ENCODE measurements at places on chromosomes 16 and 17.
A peak's percentile ranks its signal among the peaks of the same experiment; 100 is the strongest.

DNA sequence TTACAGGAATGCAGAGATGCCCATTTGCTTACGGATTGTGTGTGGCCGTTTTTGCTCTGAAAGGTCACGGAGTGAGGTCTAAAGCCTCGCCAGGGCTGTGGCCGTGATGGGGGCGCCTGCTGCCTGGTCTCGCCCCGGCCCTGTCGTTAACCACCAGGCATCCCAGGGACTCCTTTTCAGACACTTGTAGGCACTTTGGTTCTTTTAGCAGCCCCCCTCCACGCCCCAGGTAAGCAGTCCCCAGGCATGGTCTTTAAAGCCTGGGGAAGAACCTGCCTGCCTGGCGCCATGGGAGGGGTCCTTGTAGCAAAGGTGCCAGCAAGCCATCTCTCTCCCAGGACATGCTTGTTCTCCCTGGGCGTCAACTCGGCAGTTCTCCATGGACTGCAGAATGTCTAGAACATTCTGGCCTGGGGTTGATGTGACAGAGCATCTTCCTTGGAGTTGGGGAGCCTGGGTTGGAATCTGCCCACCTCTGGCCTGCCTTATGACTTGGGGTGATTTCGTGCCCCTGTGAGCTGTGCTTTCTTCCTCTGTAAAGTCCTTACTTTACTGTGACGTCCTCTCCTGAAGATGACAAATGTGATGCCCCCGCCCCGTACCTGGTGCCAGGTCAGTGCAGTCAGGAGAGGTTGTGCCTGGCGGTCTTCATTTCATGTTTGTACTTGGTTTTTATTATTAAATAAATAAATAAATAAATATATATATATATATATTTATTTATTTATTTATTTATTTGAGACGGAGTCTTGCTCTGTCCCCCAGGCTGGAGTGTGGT is 5.4 kb downstream of the KCTD5 start:
- DNase-seq = no peak

DNA sequence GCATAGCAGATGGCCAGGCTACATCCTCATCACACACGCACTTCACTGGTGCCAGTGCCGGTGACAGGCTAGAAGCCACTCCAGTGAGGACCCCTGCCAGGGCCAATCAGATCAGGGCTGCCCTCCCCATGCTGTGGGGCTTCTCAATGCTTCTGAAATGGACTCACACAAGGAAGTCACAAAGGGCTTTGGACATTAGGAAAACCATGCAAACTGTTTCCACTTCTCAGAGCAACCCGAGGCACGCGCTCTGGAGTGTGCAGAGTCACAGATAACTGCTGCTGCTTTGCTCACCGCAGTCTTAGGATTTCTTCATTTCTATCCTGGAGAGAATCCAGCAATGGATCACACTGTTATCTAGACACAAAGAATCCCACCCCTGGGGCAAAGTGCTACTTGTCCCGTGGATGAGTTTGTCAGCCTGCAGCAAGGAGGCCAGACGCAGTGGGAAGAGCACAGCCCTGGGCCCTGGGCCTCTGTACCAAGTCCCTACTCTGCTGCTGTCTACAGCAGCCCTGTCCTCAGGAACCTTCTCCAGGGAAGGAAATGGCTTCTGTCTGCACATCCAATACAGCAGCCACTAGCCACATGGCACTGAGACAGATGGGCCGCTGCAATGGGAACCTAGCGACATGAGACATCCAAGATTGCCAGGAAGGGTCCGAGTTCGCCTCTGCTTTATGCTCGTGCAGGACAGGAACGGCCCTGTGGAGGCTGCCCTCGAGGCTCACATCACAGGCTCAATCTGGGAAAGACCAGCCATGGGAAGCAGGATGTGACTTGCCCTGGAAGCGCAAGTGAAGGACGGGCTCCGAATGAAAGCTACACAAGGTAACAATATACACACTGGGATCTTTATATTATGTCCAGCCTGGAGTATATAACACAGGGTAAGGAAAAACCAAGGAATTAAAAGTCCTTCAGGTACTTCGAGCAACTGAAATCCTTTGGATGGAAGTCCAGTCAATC is 169.3 kb downstream of the ZFHX3 start:
- no peak for DNase-seq

- DNase-seq = no peak
These were observed 1.2 kb downstream of the SCPEP1 start for GRCh38 chr17:56979091-56979480.

DNA sequence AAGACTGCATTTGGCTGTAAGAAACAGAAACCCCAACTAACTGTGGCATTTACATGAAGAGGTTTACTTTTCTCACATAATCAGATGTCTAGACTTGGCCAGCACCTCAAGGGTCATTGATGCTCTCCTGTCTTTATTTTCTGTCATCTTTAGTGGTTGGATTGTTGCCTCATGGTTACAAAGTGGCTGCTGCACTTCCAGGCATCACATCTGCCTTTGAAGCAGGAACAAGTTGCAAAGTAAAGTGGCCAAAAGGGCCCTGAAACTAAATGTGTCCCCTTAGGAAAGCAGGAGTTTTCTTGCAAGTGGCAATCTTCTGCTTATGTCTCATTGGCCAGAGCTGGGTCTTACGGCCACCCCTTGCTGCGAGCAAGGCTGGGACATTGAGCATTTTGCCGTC is 26.5 kb upstream of the STH start:
- DNase-seq = no peak

- DNase-seq = no peak
These were observed 6.3 kb downstream of the JPT1 start for GRCh38 chr17:75147878-75148546.

- DNase-seq = no peak
These were observed 296.2 kb downstream of the SEC14L1 start for GRCh38 chr17:77437017-77437416.

DNA sequence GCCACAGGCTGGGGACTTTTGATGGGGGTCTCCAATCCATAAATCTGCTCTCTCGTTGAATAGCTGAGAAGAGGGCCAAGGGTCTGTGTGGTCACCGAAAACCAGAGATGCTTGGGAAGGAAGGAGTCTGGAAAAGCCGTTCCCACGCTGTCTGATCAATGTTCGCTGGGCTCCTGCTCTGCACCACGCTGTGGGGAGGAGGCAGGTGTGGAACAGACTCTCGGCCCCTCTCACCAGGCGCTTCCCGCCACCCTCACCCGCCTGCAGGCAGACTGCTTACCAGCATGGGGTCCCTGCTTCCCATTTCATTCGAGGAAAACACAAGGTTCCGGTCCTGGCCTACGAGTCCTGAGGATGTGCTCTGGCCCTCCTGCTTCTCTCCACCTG is 702 bp upstream of the ALDH3A1 start:
- DNase-seq = no peak

DNA sequence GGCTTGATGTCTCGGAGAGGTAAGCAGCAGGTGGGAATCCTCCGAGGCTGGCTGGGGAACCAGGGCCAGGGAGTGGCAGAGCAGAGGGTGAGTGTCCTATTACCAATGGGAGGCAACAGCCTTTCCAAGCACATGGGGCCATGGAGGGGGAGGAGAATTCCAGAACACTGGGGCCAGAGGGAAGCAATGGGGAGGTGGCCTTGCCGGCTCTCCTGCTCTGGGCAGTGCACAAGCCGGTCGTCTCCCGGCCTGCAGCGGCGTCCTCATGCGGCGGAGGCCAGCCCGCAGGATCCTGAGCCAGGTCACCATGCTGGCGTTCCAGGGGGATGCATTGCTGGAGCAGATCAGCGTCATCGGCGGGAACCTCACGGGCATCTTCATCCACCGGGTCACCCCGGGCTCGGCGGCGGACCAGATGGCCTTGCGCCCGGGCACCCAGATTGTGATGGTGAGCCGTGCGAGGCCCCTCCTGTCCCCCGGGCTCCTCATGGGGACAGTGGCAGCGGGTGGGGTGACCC is 21.9 kb downstream of the SGSH start:
- no peak for DNase-seq

GRCh38 chr17:16477255-16477654 is 14.7 kb downstream of the LRRC75A start:
- DNase-seq = no peak

- no peak for DNase-seq
These were observed 687.3 kb downstream of the CDH11 start for GRCh38 chr16:64434526-64435069.

DNA sequence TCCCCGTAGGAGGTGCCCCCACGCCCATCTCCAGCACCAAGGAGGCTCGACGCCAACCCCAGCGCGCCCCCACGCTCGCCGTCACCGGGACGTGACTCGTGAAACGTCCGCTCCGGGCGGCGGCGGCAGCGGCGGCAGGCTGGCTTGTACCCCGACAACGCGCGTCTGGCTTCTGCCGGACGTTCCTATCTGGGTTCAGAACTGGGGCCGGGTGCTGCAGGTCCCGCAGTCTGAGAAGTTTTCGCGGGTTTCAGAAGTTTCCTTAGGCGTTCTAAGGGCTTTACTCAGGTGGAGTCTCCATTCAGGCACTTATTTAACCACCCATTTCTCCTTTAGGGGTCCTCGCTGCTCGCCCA is 672 bp upstream of the ALKBH5 start:
- DNase-seq = peak; percentile 75

- no peak for DNase-seq
These were observed 136.8 kb upstream of the XYLT1 start for GRCh38 chr16:17607609-17608008.

DNA sequence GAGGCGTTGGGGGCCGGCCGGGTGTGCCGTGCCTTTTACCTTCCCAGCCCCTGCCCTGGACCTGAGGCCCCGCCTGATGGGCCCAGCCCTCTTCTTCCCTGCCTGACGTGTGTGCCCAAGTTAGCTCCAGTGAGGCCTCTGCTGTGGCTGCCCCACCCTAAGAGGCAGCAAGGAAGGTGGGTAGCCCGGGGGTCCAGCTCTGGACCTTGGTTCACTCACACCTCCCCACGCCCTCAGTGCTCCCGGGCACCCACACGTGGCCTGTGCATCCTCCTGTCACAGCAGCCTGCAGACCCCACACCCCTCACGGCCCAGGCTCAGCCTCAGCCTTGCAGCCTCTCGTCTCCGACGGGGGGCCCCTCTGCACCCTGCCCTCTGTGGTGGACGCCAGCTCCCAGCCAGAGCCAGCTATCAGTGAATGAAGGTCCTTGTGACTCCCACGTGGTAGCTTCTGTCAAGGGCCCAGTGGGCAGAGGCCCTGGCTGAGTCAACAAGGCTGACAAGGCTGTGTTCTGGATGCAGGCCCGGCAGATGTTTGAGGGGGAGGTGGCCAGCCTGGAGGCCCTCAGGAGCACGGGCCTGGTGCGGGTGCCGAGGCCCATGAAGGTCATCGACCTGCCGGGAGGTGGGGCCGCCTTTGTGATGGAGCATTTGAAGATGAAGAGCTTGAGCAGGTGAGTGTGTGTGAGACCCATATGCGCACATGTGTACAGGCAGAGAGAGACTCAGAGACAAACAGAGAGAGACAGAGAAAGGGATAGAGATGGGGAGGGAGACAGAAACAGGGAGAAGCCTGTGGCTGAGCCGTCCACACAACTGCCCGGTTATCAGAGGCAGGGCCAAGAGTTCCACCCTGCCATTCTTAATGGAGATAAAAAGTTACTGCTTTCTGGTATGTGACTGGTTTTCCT is 2.8 kb downstream of the FN3K start:
- no peak for DNase-seq

GRCh38 chr16:67841198-67841815 is 813 bp upstream of the THAP11 start:
- no peak for DNase-seq

- no peak for DNase-seq
These were observed 358.6 kb upstream of the CDH11 start for GRCh38 chr16:65480281-65481091.

DNA sequence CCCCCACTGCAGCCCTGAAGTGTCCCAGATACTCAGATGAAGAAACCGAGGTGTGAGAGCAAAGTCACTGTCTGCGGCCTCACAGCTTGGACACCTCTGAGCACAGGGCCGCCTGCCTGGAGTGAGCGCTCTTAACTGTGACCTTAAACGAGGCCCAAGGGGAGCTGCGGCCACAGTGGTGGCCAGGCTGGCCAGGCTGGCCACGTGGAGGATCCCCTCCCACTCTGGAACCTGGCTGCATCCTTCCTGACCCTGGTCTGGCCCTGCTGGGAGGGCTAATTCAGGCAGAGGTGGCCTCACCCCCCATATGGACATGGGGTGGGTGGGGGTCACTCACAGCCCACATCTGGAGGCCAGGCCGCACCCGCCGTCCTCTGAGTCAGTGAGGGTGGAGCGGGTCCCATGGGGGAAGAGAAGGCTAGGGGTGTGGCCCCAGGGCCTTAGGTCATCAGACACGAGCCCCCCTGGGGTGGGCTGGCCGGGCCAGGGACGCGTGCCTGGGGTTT is 6.6 kb downstream of the VASN start:
- DNase-seq = no peak

DNA sequence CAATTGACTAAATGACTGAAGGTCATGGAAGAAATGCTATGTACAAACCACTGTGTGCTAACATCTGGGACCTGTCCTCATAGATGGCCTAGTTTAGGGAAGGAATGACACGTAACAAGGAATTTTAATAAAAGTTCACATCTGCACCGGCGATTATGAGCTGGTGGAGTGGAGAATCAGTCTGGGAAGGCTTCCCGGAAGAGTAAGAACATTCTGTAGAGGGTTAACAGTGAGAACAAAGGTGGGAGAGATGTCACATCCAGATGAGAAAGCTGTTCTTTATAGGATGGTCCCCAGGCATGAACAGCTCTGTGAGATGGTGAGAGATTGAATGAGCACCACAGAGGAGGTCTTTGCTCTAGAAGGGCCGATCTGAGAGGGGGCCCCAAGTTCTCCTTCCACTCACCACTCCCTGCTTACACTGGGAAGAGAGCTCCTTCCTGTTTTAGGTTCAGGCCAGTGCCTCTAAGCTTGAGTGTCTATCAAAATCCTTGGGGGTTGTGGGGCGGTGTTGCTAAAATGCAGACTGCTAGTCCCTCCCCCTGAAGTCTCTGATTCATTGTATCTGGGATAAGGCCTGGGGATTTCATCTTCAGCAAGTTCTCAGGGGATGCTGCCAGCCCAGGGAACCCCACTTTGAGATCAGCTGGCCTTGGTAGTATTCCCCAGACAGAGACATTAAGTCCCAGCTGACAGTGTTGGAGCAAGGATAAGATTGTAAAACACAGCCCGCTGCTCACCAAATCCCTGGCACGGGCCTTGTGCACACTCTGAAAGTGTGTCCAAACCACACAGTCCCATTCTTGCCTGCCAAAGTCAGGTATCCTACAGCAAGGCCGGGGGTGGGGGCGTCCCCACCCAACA is 294.7 kb upstream of the MAF start:
- DNase-seq = no peak

DNA sequence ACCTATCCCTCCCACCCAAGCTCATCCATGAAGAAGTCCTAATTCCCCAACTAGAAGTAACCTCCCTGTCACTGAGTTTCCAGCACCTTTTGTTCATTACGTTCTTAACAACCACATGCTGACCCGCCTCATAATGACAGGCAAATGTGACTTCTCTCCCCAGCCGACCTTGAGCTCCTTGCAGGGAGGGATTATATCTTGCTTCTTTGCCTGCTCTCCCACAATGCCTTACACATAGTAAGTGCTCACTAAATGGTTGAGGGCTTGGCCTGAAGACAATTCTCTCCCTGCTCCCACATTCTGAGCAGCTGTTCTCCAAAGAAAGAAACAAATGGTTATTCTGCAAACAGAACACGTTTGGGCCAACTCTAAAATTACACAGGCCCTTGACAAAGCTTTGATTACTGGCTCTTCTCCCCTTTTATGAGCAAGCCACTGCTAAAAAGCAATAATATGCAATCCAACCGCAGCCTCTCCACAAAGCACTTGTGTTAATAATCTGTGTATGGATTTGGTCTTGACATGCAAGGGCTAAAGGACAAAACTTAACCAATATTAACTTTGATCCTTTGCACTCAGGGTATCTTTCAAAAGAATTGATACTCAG is 23.2 kb downstream of the SLC39A11 start:
- no peak for DNase-seq

GRCh38 chr17:59513934-59514841 is 51.2 kb upstream of the DHX40 start:
- DNase-seq = no peak

GRCh38 chr17:54891176-54891821 is 9.4 kb upstream of the TOM1L1 start:
- no peak for DNase-seq
